Left cardiac atrium (tissue), 4 donors: ENCODE measurements at places on chromosomes 13 and 19. TPM values are rescaled to one million over a fixed set of nuclear protein-coding genes. Genes with fewer than 3 reads are reported as not detected.
A peak's percentile ranks its signal among the peaks of the same experiment; 100 is the strongest.

DNA sequence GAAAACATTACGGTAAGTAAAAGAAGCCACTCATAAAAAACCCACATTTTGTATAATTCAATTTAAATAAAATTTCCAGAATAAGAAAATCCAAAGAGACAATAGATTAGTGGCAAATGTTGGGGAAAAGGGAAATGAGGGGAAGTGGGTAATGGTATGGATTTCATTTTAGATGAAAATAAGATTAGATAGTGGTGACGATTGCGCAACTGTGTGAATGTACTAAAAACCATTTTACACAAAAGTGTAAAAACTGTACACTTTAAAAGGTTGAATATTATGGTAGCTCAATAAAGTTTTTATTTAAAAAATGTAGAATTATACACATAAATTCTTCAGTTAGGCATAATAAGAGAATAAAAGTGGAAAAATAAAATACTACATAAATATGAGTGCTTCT, 3.7 kb downstream of the MBD3L1 start:
- no peak for DNase-seq

DNA sequence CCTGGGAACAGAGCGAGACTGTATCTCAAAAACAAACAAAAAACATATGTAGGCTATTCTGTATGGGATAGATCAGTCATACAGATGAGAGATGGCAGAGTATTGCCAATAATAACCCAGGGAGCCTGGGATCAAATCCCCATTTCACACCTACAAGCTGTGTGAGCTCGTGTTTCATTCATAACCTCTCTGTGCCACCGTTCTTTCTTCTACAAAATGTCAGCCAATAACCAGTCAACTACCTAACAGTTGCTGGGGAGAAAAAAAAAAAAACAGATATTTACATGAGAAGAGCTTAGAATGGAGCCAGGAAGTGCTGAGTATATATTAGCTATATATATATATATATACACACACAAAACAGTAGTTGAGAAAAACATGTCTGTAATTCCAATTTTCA, 6.5 kb upstream of the IFNL2 start:
- DNase-seq = no peak

GRCh38 chr19:34320277-34320676, 44.7 kb upstream of the GPI start:
- DNase-seq = peak; percentile 49

DNA sequence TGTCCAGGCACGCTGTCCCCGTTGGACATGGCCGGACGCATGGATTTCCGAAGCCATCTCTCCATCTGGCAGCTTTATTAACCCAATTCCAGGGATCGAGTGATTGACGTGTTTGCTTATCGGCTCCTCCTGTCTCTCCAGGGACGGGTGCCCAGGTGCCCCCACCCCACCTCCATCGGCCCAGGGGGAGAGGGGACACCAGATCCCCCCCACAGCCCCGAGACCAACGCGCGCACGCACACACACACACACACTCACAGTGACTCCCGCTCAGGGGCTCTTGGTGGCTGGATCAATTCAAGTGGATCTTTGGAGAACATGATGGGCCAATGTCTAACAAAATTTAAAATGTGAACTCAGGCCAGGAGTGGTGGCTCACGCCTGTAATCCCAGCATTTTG, 23.1 kb upstream of the ONECUT3 start:
- no peak for DNase-seq

GRCh38 chr19:57302020-57302465, 18.2 kb upstream of the ZNF543 start:
- peak; percentile 60 for DNase-seq

DNA sequence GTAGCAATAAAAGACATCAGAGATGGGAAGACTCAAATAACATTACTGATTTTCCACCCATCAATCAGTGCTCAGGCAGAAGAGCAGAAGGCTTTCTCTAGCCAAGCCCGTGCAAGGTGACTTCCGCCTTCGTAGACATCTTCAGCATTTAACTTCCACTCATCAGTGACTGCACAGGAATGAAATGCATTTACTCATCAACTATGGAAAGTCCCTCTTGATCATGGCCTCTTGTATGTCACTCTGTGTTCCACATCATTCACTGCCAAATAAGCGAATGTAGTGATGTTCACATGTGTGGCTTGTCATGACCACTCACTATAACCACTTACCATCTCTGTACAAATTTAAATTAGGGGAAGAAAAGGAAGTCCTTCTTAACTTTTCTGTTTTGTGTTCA, 49.4 kb downstream of the SACS start:
- no peak for DNase-seq

DNA sequence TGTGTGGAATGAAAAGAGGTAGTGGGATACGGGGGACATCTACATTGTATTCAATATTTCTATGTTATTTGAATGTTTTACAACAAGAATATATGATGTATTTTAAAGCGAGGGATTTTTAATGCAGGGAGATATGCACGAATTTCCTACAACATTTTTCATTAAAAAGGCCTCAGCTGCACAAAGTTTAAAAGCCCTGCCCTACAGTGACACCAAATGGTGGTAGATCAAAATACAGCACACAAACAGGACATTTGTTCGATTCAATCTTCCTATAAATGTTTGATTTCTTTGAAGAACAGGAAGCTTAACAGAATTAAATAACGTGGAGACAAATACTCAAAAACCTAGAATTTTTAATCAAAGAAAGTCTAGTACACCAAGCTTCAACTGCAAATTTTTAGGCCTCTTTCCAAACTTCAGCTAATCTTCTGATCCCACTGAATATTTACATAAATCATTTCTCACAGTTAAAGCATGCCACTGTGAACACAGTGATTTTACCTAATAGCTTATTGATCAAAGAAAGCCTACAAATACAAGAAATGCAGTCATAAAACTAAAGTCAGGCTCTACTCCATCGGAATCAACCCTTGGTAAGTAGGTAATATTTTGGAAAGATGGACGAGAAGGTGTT, 257.2 kb downstream of the DIAPH3 start:
- DNase-seq = no peak

DNA sequence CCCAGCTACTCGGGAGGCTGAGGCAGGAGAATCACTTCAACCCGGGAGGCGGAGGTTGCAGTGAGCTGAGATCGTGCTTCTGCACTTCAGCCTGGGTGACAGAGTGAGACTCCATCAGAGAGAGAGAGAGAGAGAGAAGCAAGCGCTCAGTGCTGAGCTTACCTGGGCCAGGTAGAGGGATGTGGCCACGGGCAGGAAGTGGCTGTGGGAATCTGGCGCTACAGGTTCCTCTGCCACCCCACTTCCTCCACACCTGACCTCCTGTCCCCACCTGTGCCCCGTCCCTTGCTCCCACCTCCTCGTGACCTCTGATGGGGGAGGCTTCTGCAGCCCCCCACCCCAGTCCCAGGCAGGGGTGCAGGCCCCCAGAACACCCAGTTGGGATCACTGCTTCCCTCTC, 1.0 kb upstream of the NCCRP1 start:
- DNase-seq = no peak

GRCh38 chr19:47310819-47311218, 1.2 kb downstream of the C5AR1 start:
- peak; percentile 55 for DNase-seq

DNA sequence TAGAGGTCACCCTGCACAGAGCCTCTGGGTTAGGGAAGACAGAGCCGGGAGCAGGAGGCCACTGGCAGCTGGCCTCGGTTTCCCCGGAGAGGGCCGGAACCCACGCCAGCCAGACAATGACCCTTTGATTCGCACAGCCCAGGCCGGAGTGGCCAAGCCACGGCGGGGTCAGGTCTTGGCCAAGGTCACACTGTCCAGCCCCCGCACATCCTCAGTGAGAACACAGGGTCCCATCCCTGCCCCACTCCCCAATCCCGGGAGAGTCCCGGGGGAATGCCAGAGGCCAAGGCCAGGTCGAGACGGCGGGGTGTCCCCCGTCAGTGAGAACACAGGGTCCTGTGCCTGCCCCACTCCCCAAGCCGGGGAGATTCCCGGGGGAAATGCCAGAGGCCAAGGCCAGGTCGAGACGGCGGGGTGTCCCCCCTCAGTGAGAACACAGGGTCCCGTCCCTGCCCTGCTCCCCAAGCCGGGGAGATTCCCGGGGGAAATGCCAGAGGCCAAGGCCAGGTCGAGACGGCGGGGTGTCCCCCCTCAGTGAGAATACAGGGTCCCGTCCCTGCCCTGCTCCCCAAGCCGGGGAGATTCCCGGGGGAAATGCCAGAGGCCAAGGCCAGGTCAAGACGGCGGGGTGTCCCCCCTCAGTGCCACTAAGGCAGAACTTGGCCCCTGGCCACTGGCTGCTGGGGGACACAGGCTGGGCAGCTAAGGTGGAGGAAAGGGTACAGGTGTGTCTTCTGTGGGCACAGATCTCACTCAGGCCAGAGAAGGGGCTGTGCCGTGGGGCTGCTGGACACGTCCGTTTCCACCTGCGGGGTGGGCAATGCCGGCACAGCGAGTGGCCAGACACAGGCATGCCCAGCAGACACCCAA, 1.7 kb upstream of the FSTL3 start:
- DNase-seq = peak; percentile 66

DNA sequence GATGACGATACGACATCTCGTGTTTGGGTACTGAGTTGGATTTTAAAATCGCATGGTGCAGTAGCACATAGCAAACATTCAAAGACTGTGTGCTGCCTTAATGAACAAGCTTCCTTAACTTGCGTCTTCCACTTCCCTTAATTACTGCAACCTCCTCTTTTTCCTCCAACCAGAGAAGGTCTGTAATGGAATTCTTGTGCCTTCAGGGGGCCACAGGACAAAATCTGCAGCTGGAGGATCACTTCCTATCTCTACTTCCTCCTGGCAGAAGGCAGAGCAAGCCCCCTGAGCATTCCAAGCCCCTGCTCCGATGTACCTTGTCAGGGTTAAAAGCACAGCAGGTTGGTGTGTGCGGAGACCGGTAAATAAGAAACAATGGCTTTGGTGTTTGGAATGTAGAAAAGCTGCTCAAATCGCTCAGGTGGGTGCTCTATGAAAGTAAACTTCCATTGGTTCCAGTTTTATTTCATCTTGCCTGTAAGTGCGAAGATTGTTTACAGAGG, 151.3 kb upstream of the UQCRFS1 start:
- DNase-seq = no peak

- no peak for DNase-seq
These were observed 21.7 kb downstream of the PRKCSH start for GRCh38 chr19:11457115-11457514.

DNA sequence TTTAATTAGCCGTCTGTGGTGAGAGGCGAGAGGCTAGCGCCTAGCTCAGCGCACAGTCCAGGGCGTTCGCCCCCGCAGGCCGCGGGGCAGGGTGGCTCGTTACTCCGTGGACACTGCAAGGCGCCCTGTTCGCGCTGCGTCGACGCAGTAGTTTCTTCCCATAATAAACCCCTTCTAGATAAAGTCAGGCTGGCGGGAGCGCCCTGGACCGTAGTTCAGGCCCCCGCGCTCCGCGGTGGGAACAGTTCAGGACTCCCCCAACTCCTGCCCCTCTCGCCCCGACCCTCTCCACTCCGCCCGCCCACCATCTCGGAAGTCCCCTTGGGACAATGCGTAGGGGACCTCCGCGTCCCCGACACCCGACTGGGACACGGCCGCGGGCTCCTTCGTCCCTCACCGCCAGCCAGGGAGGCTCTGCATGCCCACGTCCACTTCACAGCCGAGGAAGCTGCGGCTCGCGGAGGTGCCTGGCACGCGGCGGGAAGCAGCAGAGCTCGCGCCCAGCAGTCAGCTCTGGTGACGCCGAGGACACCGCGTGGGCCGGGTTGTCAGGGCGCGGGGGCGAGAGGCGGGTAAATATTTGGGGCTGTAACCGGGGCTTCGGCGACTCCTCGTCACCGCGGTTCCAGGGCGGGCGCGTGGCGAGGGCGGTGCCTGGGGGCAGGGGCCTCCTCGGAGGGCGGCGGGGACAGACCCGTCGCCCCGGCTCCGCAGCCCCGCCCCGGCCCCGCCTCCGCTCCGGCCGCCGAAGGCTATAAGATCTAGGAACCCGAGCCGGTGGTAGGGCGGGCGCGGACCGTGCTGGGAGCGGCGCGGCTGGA, at the start of gene RGCC:
RGCC (plus strand) TSS at position 783 of the 821 bp plus-strand sequence. CDS start 158 bp downstream, outside the sequence.
- peak; percentile 83 for DNase-seq

- no peak for DNase-seq
These were observed 6.7 kb upstream of the PCDH17 start for GRCh38 chr13:57624565-57625435.

GRCh38 chr13:31956980-31957644, 74.5 kb upstream of the FRY start:
- no peak for DNase-seq

DNA sequence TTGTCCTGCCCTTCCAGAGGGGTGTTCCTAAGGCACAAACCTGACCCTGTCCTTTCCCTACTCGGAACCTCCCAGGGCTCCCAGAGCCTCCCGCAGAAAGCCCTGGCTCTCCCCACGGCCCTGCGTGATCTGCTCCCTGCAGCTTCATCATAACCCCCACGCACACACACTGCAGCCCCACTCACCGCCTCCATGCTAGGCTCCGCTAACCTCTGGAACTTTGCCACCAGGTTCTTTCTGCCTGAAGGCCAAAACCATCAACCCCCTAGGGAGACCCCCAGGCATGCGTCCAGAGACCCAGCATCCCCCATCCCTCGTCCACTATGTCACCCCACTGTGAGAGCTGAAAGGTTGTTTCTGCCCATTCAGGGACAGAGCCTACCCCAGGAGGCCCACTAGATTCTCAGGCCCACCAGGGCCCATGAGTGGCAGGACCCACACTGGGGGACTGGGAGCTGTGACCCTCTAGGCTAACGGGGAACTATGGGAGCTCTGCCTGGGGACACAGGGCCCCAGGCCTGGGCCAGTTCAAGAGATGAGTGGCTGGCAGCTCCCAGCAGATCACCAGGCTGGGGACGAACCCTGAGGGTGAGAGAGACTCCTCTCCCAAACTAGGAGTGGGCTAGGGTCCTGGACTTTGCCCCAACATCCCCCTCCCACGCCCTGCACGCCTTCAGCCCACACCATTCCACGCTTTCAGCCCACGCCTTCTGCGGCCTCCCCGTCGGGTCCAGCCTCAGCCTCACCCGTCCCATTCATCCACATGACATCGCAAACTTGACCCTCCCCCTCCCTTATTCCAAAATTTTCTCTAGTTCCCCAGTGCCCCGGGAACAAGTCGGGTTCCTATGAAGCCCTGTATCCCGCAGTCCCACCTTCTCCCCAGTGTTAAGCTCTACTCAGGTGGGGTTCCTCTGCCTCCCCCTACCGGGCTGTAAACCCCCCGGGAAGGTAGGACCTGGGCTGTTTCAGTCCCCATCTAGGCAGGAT, 33.2 kb upstream of the PNMA8B start:
- no peak for DNase-seq

GRCh38 chr19:45350477-45351058, 10.0 kb downstream of the KLC3 start:
- no peak for DNase-seq

GRCh38 chr19:14555918-14556661, 15.8 kb downstream of the NDUFB7 start:
- no peak for DNase-seq

- DNase-seq = no peak
These were observed 18.9 kb downstream of the CEACAM3 start for GRCh38 chr19:41815301-41815700.

- no peak for DNase-seq
These were observed 5.4 kb downstream of the DDX39A start for GRCh38 chr19:14413693-14414181.

GRCh38 chr19:2683430-2684003, 19.0 kb downstream of the GNG7 start:
- no peak for DNase-seq

The SIGLEC12 gene
- 1.1 TPM for total RNA-seq

The CYP4F8 gene
- not detected for total RNA-seq

The EMC10 gene
- total RNA-seq = 82.3 TPM

The NLRP11 gene
- total RNA-seq = not detected

The TGFB1 gene
- total RNA-seq = 29.3 TPM

The POLR2I gene
- total RNA-seq = 92.6 TPM

The GZMM gene
- 0.81 TPM for total RNA-seq

The FCAR gene
- 0.77 TPM for total RNA-seq
